Cardiac septum (tissue), 1 donor: ENCODE measurements at places on chromosomes 2 and 18.

DNA sequence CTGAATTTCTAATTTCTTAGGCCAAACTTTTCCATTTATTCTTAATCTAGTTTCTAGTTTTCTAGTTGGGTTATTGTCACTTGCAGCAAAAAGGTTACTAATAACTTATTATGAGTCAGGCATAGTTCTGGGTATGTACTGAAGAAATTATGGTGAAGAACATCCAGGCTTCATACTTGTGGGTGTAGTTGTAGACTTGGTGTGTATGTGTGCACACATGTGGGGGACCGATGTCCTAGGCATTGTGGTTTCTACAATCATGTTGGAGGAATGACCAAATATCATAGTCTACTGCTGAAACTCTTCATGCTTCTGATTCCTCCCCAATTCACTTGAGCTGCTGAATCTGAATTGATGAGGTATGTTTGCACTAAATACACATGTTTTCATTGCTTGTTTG lies 141.2 kb downstream of the PMAIP1 start:
- no peak for DNase-seq

DNA sequence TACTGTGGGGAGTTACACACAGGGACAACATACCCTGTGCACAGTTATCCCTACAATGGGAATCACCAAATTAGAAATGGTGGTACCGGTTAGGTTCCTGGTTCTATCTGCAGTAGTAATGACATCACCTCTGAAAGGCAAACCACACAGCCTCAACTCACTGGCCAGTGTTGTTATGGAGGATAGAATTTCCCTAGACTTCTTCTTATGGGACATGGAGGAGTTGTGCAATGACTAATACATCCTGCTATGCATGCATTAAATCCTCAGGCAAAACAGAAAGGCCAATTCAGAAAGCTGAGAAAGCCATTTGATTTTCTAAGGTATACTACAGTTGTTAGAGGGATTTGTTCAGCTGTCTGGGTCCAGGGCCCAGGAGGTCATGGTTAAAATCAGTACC lies 439.3 kb downstream of the TMX3 start:
- DNase-seq: no peak

- DNase-seq: no peak
Measured at GRCh38 chr2:101307950-101308431, 510 bp downstream of the RNF149 start.

GRCh38 chr2:48016225-48017019 lies 110.1 kb upstream of the FBXO11 start:
- no peak for DNase-seq

DNA sequence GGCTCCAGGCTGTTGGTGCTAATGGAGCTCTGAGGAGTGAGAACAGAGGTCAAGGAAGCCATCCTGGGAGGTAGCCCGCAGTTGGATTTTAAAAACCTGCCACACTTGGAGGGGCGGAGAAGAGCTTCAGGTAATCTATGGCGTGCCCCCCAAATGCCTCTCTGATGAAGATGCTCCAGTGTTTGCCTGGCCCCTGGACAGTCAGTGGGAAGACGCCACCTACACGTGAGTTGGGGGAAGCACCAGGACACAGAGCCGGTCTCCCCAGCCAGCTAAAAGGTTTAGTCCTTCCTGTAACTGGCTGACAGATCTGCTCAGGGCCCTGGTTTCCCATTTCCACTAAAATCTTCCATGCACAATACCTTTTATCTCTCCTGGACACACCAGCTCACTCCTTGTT lies 225.0 kb downstream of the TTC32 start:
- DNase-seq: no peak

DNA sequence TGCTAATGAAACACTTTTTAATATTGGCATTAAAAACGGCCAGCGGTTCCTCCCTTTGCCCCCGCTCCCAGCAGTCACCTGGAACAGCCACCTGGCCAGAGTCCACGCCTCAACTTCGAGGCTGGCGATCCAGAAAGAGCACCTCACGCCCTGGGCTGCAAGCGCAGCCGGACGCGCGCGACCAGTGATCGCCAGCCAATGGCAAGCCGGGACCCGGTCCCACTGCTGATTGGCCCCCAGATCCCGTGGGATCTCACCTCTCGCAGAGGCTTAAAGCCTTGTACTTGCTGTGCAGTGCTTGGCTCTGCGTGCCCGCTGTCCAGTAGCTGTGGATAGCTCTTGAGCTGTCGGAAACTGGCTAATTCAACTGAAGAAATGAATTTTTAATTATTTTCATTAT lies 4.1 kb upstream of the RBM45 start:
- no peak for DNase-seq

GRCh38 chr2:64641599-64641998 lies 12.1 kb downstream of the SERTAD2 start:
- no peak for DNase-seq

GRCh38 chr2:102268510-102269199 lies 42.7 kb upstream of the IL1RL1 start:
- DNase-seq: no peak

GRCh38 chr2:241904011-241904718 lies 34.6 kb downstream of the RTP5 start:
- DNase-seq: no peak

DNA sequence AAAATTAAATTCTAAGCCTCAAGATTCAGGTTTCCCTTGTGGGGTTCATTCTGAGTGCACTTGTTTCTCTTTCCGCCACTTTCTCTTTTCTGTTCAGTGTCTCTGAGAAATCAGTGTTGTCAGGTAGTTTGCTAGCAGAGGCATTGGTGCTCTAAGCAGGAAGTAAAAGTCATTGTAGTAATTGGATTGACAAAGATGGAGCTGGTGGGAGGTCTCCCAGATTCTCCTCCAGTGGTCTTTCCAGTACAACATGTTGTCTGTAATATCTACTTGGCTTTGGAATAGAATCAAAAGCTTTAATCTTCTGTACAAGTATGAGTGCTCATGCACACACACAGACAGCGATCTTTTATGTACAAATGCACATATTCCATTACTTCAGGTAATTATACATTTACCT lies 135.6 kb downstream of the KLHL14 start:
- no peak for DNase-seq

DNA sequence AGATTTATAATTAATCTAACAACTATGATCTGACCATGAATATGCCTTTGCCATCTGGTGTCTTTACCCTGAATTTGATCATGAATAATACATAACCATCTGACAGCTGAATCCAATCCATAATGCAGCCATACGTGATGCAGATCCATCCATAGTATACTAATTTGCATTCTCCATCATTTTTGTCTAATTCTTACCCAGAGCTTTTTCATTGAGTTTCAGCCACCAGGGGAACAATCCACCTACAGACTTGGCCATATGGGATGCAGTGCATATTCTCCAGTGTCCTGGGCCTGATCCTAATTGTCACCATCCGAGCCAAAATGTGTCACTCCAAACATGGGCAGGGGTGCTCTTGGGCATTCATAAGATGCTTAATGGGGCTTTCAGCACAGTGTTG lies 227.2 kb upstream of the CRIM1 start:
- no peak for DNase-seq

GRCh38 chr2:241584436-241584835 lies 25.9 kb downstream of the BOK start:
- DNase-seq: no peak

GRCh38 chr2:231455222-231455621 lies 9.1 kb downstream of the NCL start:
- DNase-seq: no peak

DNA sequence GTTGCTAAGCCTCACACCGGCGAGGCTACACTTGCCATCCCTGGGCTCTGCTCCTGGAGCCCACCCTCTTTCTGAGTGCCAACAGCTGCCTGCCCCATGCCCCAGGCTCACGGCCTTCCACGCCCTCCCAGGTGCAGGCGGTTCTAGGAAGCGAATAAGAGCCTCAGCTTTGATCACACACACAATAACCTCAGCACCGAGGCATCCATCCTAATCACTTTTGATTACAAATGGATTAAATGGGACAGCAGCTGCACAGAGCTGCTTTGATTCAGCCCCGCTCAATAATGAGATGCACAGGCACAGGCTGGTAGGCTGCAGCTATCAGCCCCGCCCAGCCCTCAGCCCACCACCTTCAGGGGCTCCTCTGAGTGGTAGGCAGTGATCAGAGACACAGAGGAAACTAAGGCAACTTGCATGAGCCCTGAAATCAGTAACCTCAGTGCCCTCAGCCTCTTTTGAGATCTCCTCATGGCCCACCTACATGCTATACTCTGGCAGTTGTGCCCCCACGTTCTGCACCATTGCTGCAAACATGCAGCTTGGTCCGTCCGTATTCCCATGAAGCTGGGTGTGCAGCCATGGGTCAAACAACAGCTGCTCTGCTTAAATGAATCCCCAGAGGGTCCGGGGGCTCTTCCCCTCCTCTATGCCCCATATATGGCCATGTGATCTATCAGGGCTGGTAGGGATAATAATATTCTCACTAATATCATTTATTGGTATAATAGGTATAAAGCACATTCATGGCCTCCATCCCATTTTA lies 171.4 kb downstream of the SETBP1 start:
- DNase-seq: no peak

DNA sequence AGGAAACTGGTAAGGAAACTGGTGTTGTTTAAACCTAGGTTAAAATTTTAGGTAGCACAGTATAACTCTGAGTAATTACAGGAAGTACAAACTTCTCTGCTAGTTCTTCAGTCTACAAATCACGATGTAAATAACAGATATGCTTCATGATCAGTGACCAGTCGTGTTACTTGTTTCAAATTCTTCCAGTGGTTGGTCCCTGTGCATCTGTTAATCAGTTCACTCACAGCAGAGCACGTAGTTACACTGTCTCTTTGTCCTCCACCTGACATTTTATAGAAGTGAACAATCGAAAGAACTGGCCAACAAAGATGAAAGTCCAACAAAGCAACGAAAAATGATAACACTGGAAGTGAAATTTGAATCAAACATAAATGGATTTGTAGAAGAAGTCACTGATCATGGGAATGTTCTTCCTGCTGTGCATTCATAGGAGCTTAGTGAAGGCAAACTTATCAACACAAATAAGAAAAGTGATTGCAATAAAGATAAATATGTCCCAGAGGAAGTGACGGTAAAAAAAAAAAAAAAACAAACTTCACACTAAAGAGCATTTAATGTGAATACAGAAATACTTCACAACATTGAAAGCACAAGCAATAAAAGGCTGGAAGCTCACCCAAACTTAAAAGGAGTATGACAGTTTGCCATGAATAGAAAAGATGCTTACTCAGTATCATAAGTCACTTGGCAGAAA lies 7.0 kb downstream of the EIF2AK2 start:
- no peak for DNase-seq

DNA sequence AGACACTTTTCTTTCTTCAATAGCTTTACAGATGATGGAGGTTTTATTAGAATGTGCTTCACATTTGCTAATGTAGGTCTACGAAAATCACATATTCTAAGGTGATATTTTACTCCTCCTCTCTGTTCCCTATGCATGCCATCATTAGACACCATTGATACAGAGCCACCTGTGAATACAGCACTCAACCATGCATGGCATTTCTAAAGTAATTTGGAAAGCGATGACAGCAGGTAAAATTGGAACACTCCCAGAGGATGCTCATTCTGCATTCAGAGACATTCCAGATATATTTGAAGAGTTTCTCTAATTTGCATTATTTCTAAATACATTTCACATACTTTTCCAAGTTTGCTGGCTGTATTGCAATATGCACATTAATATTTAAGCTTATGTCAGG lies 65.3 kb upstream of the RIT2 start:
- no peak for DNase-seq

- no peak for DNase-seq
Measured at GRCh38 chr2:121804997-121805765, 49.7 kb downstream of the TSN start.

GRCh38 chr18:4208366-4208765 lies 246.7 kb downstream of the DLGAP1 start:
- no peak for DNase-seq

DNA sequence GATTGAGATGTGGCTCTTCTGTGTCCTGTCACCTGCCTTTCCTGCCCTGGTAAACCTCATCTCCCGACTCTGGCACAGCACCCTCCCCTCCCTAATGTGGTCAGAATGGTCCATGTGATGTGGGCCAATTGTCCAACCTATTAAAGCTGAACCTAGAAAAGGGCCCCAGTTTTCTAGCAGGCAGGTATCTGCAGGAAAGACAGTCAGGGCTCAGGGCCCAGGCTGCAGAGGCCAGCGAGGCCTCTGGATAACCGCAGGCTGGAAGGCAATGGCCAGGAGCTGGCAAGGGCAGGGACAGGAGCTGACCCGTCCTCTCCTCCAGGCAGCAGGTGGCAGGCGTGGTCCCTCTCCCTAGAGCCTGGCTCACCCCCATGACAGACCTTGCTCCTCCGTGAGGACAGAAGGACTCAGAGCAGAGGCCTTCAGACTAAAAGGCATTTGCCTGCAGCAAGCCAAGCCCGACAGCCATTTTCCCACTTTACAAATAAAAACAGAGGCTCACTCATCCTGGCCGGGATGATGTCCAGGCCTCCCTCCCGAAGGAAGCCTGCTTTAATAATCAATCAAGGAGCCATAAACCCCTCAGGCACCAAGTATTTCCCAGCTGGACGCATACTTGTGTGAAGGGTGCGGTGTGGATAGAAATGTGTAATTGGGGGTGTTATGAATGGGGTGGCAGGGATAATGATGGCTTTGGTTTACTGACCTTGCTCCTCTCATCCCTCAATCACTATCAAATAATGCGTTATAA lies 107.1 kb downstream of the TWIST2 start:
- no peak for DNase-seq

DNA sequence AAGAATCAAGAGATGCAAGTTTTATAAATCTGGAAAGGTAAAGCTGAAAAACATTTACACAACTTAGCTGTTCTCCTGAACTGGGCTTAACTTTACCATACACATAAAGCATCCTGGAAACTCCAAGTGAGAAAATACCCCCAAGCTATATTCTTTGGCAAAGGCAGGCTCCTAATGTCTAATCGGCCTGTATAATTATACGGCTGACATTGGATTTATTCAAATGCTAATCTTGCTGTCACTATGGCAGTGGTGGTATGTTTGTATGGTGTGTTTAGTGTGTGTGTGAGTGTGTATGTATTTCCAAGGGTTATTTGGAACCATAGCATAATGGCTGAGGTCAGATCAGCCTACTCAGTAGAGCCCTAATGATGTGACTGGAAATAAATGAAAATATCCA lies 1031.8 kb upstream of the ZEB2 start:
- no peak for DNase-seq

DNA sequence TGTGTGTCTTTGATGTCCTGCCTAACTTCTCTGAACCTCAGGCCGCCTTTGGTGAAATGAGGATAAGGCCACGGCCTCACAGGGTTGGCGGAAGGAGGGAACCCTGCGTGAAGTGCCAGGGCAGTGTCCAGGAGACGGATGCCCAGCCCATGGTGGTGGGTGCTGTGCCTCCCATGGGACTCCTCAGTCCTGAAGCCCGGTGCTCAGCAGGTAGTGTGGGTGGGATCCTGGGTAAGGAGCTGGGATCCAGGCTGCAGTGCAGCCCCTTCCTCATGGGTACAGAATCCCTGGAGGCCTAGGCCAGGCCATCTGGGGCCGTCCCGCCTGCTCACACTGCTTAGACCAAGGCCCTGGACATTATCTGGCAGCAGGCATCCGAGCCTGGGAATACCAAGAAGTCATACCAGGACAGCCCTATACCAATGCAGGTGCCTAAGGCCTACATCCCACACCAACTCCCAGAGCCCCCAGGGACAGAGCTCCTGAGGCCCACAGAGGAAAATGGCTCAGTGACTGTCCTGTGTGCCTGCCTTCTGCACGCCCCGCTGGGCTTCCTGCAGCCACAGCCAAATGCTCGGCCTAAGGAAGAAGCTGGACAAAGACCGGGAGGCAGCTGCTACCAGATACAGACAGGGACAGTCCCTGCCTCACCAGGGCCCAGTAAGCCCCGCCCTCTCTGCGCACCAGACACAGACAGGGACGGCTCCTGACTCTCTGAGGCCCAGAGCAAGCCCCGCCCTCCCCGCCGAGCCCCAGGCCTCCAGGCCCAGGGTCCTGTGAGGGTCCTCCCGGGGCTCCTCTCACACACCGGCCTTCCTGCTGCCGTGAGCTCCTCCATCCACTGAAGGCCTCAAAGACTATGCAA lies 78.0 kb downstream of the NDUFA10 start:
- DNase-seq: peak; percentile 63
